Brain (organoid and tissue), 16 donors: ENCODE measurements at places on chromosomes 2 and 18.

GRCh38 chr18:44588508-44588907 is 92.2 kb upstream of the SETBP1 start:
- DNase-seq = no peak

DNA sequence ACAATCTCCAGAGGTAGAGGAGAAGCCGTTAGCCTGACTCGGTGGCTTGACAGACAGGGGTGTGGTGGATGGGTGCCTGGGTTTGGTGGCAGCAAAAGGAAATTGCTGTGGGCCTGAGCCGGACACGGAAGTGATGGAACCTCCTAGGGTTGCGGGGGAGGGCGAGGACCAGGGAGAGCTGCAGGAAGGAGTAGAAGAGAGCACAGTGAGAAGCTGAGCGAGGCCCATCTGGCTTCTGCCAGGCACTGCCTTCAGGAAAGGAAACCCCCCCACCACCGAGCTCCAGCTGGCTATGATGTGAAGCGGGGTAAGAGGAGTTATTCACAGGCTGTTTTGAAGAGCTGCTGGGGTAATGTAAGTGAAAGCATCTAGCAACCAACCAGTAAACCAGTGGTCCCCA is 134.6 kb downstream of the TSN start:
- no peak for DNase-seq

DNA sequence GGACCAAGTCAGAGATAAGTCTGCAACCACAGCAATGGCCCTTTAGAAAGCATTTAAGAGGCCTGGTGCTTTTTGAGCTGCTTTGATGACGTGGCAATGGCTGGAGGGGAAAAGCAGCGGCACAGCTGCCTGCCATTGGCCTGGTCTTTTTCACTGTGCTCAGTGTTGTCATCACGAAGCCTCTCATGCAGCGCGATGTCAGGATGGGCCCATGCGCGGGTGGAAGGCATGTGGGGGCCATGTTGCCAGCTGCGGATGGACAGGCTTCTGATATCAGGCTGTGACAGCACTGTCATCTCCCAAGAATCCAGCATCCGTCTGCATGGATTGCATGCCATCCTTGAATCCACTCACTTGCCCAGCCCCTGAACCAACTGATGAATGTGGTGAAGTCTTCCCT is 204.5 kb downstream of the ACKR3 start:
- no peak for DNase-seq

DNA sequence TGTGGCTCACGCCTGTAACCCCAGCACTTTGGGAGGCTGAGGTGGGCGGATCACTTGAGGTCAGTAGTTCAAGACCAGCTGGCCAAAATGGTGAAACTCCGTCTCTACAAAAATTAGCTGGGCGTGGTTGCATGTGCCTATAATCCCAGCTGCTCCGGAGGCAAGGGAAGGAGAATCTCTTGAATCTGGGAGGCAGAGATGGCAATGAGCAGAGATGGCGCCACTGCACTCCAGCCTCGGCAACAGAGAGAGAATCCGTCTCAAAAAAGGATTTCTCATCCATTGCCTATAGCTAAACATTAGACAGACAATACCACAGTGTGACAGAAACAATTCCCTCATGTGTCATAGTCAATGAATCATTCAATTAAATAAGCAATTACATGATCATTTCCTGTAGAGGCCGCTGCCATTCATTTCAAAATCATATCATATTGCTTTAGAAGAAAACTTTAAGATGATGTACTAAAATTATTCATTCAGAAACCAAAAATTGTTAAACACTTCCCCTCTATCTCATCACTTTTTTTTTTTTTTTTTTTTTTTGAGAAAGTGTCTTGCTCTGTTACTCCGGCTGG is 69.5 kb upstream of the TGIF1 start:
- no peak for DNase-seq

DNA sequence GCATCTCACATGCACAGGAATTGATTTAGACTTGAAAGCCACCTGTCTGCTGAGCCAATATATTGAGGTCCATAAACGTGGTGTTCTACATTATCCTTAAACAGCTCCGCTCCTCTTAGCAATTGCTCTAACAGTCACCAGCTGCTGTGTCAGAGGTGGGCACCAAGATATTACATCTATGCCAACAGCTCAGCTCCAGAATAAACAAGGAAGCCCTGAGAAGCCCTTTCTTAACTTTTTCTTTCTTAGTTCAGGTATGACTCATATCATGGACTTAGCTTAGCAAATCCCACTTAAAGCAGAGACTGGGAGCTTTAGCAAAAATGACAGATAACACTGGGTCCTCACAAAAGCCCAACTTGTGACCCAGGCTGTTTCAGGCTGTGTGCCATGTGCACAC is 436.6 kb downstream of the IRS1 start:
- DNase-seq = no peak
